ENCODE measurements at places on chromosomes 2 and 18.

- DNase-seq: no peak
Measured at GRCh38 chr2:76667821-76668271, 854.3 kb downstream of the LRRTM4 start.

- no peak for DNase-seq
Measured at GRCh38 chr2:72923833-72924352, 6.6 kb downstream of the EMX1 start.

DNA sequence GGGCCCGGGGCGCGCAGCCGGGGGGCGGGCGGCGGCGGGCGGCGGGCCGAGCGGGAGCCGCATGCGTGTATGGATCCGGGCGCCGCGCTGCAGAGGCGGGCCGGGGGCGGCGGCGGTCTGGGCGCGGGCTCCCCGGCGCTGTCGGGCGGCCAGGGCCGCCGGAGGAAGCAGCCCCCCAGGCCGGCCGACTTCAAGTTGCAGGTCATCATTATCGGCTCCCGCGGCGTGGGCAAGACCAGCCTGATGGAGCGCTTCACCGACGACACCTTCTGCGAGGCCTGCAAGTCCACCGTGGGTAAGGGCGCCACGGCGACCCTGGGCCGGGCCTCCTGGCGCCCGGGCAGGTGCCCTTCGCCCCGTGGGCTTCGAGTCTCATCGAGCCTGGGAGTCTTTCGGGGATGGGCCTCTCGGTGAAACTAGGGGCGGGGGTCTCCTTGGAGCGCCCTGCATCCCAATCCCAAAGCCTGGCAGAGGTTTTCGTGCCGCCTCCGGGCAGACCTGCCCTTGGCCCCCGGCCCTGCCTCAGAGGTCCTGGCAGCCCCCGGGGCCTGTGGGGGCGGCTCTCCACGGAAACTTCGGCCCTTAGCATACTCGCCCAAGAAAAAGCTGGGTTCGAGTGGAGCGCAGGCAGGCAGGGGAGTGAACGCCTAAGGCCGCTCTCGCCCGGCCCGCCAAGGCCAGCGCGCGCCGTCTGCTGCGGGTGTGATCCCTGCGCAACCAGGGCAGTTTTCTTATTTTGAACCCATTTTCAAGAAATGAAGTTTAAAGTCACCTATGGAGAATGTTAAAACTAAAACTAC is 622 bp downstream of the RAB12 start:
- no peak for DNase-seq

GRCh38 chr2:48346124-48346536 is 183.8 kb upstream of the STON1 start:
- peak; percentile 16 for DNase-seq

DNA sequence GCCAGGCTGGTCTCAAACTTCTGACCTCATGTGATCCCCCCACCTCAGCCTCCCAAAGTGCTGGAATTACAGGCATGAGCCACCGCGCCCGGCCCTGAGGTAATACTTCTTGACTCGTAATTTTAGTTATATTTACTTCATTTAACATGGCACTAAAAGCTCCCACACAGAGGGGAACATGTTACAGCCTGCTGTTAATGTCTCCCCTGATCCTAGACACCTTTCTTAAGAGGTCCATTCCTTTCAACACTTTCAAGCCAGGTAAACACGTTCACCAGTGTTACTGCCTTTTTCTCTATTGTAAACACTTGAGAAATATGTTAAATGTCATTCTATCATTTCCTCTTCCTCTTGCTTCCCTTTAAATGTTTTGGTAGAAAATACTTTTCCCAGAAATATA is 161.4 kb downstream of the METTL4 start:
- DNase-seq: no peak

GRCh38 chr2:71530641-71531332 is 77.4 kb downstream of the DYSF start:
- no peak for DNase-seq

DNA sequence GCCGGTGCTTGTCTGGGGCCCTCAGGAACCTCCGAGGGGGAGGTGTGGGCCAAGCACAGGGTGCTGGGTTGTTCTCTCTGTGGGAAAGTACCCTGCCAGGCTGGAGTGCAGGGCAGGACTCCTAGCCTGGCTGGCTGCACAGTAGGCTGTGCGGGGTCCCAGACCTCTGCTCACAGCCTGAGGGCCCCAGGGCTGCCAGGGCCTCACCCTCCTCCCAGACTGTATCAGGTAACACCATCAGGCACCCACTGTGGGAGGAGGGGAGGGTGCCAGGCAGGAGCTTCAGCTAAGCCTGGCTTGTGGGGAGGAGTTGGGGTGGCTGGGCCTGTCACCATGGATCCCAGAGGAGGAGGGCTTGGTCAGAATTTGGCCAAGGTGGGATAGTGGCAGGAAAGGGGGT is 211.9 kb upstream of the SMAD2 start:
- no peak for DNase-seq

DNA sequence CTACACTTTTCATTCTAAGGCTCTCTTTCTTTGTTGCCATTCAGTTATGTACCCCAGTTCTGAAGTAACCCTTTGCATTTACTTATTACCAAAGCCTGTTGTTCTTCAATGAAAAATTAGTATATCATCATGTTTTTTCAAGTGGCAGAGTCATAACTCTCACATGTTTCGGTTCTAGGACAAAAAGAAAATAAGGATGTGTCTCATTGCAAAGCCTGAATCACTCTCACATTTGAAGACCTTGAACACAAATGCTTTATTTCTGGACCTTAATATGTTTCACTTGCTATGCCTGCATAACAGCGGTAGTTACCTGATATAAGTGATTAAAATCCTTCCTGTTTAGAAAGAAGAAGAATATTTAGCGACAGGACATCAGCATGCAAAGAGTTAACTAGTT is 49.1 kb downstream of the ZEB2 start:
- DNase-seq: no peak

GRCh38 chr18:22551536-22552151 is 133.9 kb upstream of the CTAGE1 start:
- DNase-seq: no peak

- DNase-seq: no peak
Measured at GRCh38 chr2:233287871-233288270, 19.7 kb upstream of the SAG start.

DNA sequence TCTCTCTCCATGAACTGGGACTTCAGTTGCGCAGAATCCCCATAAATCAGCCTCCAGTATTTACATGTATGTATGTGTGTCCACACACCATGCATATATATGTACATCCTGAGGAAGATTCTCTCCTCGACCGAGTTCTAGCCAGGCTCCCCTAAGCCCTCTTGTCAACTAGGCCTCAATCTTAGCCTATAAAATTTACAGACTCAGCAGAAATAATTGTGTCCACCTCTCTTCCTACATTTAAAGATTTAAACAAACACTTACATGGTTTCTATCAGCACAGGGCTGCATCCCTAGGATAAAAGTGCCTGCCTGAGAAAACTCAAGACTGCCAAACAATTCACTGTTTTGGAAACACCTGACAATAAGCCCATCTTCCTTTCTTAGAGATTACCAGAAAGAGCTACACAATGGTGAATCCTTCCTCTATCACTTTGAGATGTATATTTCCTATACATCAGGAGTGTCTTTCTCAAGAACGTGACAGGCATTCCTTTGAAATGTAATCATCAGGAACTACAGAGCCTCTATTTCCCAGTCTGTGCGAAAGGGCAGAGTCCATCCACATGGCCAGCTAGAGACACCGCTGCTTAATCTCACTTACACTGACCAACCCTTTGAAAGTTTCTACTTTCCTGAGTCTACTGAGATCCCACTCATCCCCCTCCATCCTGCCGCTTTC is 39.5 kb downstream of the ZNF519 start:
- no peak for DNase-seq

DNA sequence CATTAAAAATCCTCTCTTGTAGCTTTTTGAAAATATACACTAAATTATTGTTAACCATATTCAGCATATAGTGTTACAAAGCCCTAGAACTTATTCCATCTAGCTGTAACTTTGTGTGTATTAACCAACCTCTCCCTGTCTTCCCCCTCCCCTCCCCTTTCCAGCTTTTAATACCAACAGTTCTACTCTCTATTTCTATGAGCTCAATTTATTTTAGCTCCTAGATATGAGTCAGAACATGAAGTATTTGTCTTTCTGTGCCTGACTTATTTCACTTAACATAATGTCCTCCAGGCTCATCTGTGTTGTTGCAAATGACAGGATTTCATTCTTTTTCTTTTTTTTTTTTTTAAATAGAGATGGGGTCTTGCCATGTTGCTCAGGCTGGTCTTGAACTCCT is 45.1 kb downstream of the GPD2 start:
- no peak for DNase-seq

GRCh38 chr2:137892739-137893138 is 71.5 kb upstream of the HNMT start:
- DNase-seq: no peak

- no peak for DNase-seq
Measured at GRCh38 chr2:170291474-170291873, 113.5 kb downstream of the MYO3B start.

DNA sequence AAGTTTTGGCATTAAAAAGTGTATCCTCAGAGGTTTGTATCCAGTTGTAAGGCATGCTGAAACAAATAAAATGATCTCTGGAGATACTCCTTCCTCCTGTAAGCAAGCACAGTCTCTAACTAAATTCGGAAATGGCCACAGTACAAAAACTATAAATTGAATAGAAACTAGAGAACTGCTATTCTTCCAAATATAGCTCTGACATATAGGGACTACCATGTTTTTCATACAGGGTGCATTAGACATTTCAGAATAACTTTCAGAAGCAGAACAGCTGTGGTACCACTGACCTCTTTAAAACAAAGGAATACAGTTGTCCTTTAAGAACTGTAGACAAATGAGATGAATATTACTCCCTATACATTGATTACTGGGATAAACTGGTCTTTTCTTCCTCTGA is 568.5 kb downstream of the ARHGAP15 start:
- DNase-seq: no peak

- no peak for DNase-seq
Measured at GRCh38 chr2:238985931-238986446, 138.1 kb downstream of the TWIST2 start.

- no peak for DNase-seq
Measured at GRCh38 chr2:230166557-230167170, 53.1 kb downstream of the SP110 start.

- no peak for DNase-seq
Measured at GRCh38 chr18:32271672-32272208, 81.9 kb downstream of the MEP1B start.

DNA sequence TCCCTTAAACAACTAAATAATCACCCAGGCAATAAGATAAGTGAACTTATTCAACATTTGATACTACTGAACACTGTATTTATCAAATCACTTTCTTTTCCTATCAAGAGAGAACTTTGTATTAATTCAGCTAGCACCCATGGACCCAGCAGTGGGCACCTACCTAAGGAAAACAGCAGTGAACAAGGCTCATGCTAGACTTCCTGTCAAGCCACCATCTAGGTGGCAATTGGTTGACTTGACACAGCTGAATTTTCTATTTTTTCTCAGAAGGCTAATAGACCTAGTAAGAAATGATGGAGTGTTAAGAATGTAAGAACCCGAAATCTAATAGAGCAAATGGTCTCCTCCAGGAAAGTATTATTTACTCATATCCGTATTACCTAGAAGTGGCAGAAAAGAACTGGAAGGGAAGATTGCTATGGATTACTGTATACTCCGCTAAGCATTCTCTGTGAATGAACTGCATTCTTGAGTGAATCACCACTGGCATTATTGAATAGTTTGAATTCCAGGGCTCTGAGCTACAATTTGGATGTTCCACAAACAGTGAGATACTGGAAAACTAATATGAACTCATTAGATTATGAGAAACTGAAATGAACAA is 988.2 kb upstream of the CDH2 start:
- DNase-seq: no peak

DNA sequence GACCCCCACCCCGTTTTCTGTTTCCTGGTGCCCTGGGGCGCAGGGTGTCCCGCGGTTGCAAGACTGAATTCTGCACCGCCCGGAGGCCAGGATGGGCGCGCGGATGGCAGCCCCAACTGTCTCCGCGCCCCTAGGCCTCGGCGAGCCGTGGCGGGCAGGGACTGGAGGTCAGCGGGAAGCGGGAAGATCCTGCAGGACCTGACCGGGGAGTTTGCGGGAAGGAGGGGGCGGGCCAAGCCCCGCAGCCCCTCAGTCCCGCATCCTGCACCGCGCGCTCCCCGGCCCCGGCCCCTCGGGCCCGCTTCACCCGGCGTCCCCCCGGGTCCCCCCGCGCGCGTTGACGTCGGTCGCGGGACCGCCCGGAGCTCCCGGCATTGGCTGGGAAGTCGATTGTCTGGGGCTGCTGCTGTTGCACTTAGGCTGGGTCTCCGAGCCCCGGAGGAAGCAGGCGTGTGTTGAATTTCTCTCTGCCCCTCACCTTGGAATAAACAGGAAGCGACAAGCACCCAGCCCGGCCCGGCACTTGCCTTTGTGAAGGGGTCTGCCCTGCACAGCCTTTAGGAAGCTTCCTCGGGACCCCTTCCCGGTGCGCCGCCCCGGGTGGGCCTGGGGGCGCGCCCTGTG is at the start of gene LDLRAD4:
Gene LDLRAD4, plus strand, starts transcription at position 393 of the 624 bp plus-strand sequence.
- peak; percentile 55 for DNase-seq

DNA sequence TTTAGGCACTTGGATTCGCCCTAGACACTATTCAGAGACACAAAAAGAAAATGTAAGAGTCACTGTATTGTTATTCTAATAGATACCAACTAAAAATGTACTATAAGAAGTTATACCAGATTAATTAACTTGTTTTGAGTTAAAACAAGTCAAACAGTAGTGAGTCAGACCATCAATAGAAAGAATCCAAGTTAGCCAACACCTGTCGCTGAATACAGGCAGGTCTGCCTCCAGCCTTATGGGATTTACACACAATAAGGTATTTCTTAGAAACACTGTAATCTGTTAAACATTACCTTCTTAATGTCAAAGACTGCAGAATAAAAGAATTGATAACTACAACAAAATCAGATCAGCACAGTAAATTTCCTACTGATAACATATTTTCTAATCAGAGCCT is 181.4 kb downstream of the DYM start:
- DNase-seq: no peak

DNA sequence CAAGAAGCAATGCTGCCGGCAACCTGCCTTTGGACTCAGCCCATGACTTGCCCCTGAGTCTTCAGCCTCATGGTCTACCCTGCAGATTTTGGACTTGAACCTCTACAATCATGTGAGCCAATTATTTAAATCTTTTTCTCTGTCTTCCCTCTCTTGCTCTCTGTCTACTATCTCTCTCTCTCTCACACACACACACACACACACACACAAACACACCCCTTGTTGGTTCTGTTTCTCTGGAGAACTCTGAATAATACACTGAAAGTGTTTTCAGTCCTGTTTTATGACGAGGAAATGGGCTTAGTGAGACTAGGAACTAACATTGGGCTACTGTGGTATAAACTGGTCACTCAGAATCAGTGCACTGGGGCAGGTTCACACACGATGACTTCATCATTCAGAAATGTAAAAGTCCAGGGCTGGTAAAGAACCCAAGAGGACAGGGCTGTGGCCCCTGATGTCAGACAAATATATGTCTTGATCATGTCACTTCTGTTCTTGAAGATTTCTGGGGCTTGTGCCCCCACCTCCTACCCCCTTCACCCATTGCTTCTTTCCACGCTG is 266.1 kb upstream of the SIX2 start:
- DNase-seq: no peak

DNA sequence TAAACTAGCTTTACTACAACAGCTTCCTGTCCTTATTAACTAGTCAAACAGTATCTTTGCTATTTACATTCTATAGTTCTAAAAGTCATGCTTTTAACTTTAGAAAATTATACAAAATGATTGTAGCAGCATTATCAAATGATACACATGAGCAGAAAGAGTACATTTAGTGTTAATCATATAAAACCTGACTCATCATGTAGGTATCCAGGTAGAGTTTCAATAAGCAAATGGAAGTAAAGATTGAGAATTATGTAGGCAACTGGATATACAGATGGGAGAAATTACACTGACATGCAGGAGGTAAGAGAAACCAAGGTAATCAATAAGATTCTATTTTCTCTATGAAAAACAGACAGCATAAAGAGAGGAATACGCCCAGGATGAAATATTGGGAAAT is 33.8 kb downstream of the TRIP12 start:
- no peak for DNase-seq
